ENCODE measurements at places on chromosomes 4 and X. TPM values are rescaled to one million over a fixed set of nuclear protein-coding genes. Genes with fewer than 3 reads are reported as not detected.

Gene TASL
- 0.55 TPM for polyA plus RNA-seq

Gene PWWP3B
- 3.1 TPM for polyA plus RNA-seq

Gene GK
- polyA plus RNA-seq: 103 TPM

Gene CLDN22
- polyA plus RNA-seq: 0.86 TPM

Gene GIMD1
- polyA plus RNA-seq: not detected

Gene SSX2
- not detected for polyA plus RNA-seq

GRCh38 chrX:4547213-4547836 is 833.9 kb upstream of the PRKX start:
- peak; percentile 10 for DNase-seq

DNA sequence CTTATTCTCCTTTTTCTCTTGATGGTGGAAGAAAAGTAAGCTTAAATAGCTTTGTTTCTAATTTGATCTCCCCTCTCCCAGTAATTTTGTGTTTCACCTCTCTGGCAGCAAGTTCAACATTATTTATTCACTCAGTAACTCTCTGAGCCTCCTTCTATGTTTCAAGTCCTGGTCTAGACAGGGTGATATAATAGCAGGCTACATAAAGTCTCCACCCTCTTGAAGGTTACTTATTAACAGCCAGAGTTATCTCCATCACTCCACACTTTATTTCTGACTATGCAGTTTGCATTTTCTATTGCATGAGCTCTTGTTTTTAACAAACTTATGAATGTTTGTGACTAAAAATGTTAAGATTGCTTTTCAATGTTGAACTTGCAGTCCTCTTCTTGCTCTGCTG is 17.8 kb upstream of the ANOS1 start:
- DNase-seq: no peak

DNA sequence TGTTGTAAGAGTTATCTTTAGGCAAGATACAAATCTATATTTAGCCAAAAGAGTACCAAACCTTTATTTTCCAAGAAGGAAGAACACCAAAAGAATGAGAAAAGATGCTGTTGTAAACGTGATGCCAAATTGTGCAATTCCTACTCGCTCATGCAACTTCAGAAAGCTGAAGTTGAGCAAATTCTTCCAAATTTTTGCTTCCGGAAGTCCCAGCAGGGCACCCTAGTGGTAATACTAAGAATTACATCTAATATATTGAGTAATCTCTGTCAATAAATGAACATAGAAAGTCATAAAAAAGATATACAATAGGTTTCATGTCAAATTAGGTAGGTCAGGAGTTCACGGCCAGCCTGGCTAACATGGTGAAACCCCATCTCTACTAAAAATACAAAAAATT is 36.0 kb upstream of the SMARCAD1 start:
- DNase-seq: no peak

DNA sequence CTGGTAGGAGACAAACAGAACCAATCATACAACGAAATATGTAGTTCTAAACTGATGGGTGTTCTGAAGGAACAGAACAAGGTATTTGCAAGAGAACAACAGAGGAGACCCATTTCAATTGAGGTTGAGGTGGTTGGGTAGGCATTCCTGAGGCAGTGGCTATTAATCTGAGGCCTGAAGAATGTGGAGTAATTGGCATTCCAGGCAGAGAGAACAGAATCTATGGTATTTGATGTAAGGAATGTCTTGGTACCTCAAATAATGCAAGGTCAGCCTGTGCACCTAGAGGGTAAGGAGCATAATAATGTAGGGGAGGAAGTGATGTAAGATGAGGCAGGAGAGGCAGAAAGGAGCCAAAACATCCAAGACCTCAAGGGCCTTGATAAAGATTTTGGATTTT is 109.5 kb upstream of the TEX13C start:
- DNase-seq: no peak

DNA sequence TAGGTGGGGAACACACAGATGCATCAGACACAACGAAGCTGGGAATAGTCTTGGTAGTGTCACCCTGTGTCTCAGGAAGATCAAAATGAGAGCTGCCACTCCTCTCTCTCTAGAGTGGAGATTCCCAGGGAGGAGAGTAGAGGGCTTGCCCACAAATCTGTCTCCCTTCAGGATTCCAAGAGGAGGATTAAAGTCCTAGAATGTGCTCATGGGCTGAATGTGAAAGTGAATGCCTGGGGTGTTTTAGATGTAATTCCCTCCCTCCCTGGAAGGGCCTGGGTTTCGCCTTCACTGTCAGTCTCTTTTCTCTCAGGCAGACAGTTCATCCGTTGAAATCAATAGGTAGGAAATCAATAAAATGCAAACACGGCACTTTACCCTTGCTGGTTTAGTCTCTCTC is 282.6 kb upstream of the PPARGC1A start:
- DNase-seq: no peak

GRCh38 chr4:16818005-16818404 is 80.4 kb downstream of the LDB2 start:
- DNase-seq: no peak

GRCh38 chr4:155403886-155404285 is 27.1 kb upstream of the MAP9 start:
- no peak for DNase-seq

- DNase-seq: no peak
Observed at GRCh38 chr4:173174594-173175012, 6.0 kb downstream of the GALNT7 start.

DNA sequence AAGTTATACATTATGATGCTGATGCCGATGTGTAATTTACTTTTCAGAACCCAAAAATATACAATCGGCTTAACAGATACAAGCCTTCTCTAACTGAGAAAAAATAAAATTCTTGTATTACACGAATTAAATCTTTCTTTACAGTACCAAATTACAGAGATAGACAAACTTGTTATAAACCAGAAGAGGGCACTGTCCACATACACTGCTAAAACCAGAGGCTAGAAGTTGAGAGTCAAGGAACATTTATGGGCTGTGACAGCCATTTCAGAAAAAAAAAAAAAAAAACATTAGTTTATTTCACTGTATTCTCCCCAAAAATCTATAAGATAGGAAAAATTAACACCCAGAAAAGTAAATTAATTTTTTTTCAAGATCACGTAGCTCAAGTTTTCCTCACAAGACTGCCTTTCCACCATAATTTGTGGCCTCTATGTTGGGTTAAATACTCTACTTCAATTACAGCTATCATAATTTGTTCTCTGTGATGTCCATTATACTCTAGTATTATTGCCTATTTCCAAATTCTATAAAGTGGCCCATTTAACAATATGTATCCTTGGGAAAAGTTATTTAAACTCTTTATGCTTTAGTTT is 12.0 kb downstream of the EREG start:
- no peak for DNase-seq

GRCh38 chrX:45621376-45622041 is 420.8 kb upstream of the DIPK2B start:
- no peak for DNase-seq

DNA sequence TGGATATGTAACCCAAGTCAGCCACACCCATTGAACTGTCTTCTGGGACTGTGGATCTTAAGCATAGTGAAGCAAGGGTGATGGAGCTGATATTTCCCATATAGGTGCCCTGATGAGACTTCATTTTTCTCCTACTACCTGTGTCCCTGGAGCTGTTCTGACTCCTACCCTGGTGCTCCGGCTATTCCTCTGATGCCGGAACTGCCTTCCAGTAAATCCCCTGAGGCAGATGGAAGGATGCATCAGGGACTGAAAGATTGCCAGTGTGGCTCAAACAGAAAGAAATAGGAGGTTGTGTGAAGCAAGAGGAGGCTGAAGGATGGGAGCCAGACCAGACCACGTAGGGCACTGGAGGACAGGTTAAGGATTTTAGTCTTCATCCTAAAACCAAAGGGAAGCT is 74.7 kb downstream of the HOPX start:
- no peak for DNase-seq

- DNase-seq: no peak
Observed at GRCh38 chr4:40193578-40193977, 3.3 kb upstream of the RHOH start.

DNA sequence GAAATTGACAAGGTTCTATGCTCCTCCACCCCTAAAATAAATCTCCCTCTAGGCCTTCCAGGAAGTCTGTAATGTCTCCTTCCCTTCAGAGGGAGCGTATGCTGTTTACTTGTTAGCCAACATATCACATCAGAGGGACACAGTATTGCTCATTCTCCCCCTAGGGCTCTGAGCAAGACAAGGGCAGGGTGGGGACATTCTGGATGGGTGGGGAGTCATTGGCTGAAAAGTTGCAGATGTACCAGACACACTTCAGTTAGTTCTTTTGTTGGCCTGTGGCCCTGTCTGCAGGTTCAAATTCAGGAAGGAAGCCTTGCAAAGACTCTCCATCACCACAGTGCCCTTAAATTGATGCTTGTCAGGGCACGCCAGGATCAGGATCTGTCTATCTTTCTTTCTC is 106.3 kb upstream of the TEX13D start:
- DNase-seq: no peak

DNA sequence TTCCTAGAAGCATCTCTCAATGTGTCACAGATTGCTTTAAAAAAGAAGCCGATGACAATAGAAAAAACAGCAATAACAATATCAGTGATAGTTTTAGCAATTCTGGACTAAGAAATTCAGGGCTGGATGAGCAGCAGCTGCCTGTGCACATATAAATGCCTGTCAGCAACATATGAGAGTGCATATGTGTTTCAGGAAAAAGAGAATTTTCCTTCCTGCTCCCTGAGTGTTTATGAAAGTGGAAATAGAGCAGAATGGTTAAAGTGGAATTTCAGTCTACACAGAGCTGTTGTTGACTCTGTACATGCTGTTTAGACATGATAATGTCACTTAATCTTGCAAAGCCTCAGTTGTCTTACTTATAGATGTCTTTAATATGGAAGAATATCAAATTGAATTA is 164.4 kb upstream of the PCDH7 start:
- DNase-seq: no peak

DNA sequence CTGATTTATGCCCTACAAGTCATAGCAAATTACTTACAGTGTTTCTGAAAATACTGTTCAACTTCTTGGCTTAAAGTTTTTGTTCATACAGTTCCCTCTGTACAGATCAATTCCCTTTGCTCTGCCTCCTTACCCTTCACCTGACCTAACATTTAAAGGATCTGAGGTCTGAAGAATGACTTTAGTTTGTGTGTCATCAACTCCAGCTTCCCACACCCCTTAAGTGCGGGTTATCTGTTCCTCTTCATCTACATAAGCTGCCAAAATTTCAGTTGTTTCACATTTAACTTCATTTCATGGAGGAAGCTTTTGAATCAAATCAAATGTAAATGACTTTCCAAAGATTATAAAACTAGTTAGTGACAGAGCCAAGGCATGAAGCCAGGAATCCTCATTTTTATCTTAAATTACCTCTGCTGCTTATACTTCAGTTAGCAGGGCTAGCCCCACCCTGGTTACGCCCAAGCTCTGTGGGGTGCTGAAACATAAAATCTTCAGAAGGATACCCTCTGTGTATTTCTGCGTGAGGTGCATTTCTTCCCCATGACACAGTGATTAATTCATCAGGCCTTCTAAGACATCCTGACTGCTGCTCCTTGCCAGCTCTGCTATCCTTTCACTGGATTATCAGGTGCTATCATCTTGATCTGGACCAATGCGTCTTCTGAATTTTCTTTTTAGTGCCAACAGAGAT is 16.5 kb downstream of the CXCL1 start:
- no peak for DNase-seq

GRCh38 chr4:164959896-164960295 is 17.6 kb downstream of the TRIM61 start:
- DNase-seq: no peak

- no peak for DNase-seq
Observed at GRCh38 chr4:87517621-87518020, 11.6 kb downstream of the SPARCL1 start.

- DNase-seq: no peak
Observed at GRCh38 chr4:128844931-128845330, 35.4 kb downstream of the JADE1 start.
